ENCODE measurements at places on chromosomes 11 and 22. TPM values are rescaled to one million over a fixed set of nuclear protein-coding genes. Genes with fewer than 3 reads are reported as not detected.

The LYVE1 gene
- 0.15 TPM for total RNA-seq

The KREMEN1 gene
- 3.7 TPM for total RNA-seq

The SULT4A1 gene
- total RNA-seq, result not detected

GRCh38 chr11:117790279-117790678, 6.7 kb downstream of the DSCAML1 start:
- DNase-seq, result no peak

DNA sequence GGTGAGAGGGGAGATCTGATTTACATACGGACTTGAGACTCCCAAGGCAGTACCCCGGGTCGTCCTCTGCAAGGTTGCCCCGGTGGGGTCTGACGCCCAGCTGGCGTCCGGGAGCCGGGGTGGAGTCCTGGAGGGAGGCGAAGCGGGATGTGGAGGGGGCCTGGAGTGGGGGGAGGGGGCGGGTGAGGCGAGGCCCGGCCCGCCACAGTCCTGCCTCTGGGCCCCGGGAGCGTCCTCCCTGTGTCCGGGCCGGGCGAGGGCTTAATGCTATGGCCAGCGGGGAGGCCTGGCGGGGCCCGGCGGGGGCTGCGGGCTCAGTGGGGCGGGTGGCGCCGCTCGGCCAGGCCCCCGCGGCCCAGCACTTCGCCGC, 2.4 kb upstream of the MYBPC3 start:
- DNase-seq, result no peak

The CD3D gene
- total RNA-seq, result not detected

The DLAT gene
- total RNA-seq, result 45.7 TPM

The SYVN1 gene
- total RNA-seq, result 37.8 TPM

The HORMAD2 gene
- total RNA-seq, result not detected

DNA sequence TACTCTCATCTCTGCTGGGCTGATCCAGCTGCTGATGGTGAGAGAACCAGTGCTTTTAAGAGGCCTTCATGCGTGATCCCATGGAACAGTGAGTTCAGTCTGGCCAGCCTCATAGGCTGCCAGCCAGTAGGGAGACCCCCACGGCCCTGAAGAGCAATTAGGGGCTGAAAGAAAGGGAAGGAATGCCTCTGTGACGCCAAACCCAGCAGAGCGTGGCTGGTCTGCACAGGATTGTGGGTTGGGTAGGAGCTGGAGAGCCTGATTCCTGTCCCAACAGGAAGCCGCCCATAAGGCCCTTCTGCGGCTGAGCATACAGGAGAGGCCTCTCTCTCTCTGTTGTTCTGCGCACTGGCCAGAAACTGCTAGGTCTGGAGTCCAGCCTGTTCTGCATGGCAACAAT, 181.5 kb upstream of the E2F8 start:
- DNase-seq, result no peak

The TRIM48 gene
- not detected for total RNA-seq

GRCh38 chr11:74276581-74276980, 34.9 kb downstream of the P4HA3 start:
- peak; percentile 67 for DNase-seq

DNA sequence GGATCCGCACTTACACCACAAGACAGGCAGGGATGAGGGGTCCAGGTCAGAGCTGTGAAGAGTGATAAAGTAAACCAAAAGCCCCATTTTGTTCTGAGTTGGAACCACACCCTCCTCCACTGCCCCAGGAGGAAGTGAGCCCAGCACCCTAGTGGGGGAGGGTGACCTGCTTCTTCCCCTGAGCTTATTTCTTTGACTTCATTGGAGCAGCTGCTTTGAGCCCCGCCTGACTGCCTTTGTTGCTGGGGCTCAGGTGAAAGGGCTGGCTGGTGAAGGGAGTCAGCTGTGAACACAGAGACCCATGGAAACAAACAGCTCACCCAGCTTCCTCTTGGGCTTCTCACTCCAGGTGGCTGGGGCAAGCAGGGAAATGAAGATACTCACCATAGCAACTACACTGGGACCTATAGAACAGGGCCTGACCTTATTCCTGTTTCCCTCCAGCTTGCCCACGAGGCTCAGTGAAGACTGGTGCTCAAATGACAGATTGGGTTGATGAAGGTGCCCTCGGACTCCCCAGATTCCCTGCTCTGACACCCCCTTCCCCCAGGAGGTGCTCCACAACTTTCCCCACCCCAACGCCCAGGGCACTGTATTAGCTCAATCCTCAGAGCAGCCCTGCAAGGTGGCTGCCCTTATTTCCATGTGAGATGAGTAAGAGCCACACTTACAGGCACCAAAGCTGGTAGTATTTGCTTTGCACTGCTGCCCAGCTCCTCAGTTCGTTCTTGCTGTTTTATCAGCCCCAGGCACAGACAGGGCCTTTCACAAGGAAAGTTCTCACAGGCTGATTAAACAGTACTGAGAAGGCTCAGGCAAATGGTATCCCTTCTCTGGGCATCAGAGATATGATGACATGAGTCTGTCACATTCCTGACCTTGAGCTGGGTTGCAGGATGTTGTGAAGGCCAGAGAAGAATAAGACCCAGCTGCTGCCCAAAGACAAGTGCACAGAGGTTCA, 2.4 kb downstream of the UCP2 start:
- no peak for DNase-seq

- DNase-seq, result no peak
These were observed 98.5 kb upstream of the CSNK2A3 start for GRCh38 chr11:11451501-11452005.

DNA sequence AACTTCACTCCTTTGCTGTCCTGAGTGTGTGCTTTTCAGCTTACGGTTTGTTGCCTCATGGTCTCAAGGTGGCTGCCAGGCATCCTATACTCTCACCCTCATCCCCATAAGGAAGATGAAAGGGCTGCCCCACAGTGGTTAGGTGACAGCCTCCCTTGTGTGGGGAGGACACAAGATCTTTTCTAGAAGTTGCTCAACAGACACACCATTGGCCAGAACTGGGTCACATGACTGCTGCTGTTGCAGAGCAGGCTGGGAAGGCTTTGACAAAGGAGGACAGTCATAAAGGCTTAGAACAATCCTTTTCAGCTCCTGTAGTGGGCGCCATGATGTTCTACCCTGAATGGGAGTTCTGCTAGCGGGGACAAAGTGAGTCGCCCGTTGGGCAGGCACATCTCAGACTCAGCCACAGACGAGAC, 69.7 kb upstream of the RASD2 start:
- DNase-seq, result peak; percentile 54

DNA sequence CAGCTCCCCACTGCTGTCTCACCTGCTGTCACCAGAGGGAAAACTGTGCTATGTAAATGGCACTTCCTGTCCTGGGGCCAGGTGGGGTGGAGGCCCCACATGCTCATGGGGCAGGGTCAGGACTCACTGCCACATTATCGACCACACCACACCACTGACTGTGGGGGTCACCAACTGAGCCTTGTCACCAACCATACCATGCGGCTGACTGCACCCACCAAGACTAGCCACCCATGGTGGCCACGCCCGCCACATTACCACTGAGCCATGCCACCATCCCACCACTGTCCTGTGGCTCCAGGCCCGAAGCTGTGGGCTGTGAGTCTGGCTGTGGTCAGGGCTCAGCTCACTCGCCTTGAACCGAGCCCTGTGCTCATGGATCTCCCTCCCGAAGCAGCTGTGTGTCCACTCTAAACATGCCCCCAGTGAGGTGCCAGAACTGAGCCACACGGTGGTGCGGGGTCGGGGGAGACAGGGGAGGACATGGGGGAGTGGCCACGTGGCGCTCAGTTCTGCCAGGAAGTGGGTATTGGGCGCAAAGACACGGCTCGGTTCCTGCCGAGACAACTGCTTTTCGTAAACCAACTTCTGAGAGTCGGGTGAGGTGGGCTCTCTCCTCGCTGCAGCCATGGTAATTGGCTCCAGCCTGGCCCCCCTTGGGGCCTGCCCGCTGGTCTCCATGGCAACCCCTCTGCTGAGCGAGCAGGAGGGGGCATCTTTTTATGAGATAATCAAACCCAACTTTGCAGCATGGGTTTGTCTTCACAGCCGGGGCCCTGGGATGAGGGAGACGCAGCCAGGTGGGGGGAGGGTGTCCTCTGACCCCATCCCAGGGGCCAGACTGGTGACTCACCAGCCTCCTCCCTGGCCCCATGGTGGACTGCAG, 23.2 kb downstream of the RTN4R start:
- no peak for DNase-seq

The SLC22A25 gene
- not detected for total RNA-seq

- no peak for DNase-seq
These were observed 7.5 kb downstream of the GLB1L3 start for GRCh38 chr11:134283461-134284230.

The LDHAL6A gene
- total RNA-seq, result not detected

- DNase-seq, result no peak
These were observed 26.7 kb downstream of the TCF20 start for GRCh38 chr22:42243802-42244060.

The OR51B2 gene
- total RNA-seq, result not detected

DNA sequence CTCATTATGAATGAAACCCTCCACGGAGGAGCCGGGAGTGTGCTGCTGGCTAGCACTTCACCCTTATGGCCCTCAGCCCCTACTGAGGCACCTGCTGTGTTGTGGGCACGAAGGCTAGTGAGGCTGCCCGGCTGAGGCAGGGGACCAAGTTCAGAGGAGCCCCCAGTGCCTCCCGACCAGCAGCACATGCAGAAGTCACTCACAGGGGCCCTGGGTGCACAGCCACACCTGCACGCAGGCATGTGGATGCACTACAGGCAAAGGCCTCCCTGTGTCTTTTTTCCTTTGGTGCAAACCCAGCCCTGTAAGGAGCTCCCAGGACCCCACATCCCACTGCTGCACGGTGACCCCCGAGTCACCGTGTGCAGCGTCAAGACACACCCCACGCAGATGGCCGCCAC, 261.5 kb downstream of the BRD1 start:
- DNase-seq, result no peak

- DNase-seq, result no peak
These were observed 70.6 kb upstream of the SPON1 start for GRCh38 chr11:13891911-13892310.

GRCh38 chr22:24494528-24495364, at the start of gene UPB1:
Gene UPB1, plus strand, starts transcription at chr22:24495332. Its CDS starts 72 bp downstream, at chr22:24495404.
- no peak for DNase-seq

The DGCR6 gene
- total RNA-seq, result 0.81 TPM

GRCh38 chr11:123547180-123547579, 107.2 kb downstream of the SCN3B start:
- DNase-seq, result no peak

- no peak for DNase-seq
These were observed 385.1 kb downstream of the BUD13 start for GRCh38 chr11:116387641-116388040.

The SPI1 gene
- total RNA-seq, result not detected

All from M059J (cell line).